ENCODE measurements at places on chromosomes 3 and 15.

- no peak for DNase-seq
These were observed 7.7 kb upstream of the DCP1A start for GRCh38 chr3:53354945-53355498.

- DNase-seq = no peak
These were observed 19.4 kb downstream of the RBP1 start for GRCh38 chr3:139519998-139520737.

- DNase-seq = no peak
These were observed 1.1 kb upstream of the SPTBN5 start for GRCh38 chr15:41894791-41895463.

DNA sequence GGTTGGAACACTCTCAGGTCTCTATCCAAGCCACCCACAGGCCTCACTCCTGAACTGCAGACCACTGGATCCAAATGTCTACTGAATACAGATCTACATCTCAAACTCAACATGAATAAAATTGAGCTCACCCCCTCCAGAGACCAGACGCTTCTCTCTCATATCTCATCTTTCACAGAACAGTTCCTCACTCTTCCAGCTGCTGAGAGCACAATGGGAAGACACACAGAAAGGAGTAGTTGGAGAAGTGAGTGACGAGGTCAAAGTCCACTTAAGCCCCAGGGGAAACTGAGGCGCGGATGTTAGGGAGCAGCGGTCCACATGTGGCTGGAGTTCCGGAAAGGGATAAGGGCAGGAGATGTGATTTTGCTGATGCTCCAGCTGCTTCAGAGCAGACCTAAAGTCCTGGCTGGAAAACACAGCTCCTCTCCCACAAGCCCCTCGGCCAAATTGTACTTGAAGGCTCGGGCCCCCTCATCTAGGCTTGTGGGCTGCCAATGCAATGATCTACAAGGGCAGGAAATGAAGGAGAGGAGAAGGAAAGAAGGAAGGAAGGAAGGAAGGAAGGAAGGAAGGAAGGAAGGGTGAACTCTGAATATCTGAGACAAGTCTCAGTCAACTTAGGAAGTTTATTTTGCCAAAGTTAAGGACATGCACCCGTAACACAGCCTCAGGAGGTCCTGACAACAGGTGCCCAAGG, 211.2 kb upstream of the TLE3 start:
- no peak for DNase-seq

DNA sequence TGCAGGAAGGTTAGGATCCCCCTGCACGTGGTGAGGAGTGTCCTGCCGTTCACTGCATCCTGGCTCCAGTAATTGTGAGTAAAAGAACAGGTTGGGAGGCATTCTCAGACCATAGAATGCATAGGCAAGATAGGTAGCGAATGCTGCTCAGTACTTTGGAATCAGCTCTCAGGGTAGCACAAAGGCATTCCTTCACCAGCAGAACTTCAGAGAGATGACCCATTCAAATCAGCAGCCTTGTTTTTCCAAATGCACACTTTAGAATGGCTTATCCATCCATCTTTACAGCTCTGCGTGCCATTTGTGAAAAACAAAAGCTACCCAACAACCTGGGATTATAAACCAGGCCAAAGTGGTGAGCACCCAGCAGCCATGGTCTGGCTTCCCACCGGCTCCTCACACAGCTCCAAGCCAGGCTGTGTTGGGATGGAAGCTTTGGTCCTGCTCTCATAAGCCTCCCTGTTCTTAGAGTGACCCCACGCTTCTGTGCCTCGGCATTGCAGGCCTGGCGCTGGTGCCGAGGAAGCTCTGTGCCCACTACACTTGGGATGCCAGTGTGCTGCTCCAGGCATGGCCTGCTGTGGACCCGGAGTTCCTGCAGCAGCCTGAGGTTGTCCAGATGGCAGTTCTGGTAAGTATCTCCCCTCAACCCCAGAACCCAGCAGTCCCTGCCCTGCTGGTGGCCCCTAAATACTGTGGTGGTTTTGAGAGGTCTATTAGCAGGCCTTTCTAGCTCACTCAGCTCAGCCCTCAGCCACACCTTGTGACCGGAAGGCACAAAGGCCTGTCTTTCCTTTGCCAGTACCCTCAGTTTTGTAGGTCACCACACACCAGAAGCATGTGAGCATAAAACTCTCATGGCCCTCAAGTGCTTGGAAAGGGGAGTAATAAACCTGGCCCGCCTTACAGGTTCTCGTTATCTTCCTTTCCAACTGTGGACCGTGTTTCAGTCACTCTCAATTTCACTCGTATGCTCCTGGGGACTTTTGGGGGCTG, 52.9 kb upstream of the LIMD1 start:
- DNase-seq = no peak

- DNase-seq = no peak
These were observed 125.8 kb downstream of the ERC2 start for GRCh38 chr3:56342475-56342874.

GRCh38 chr15:69980341-69981059, 117.2 kb downstream of the TLE3 start:
- no peak for DNase-seq

DNA sequence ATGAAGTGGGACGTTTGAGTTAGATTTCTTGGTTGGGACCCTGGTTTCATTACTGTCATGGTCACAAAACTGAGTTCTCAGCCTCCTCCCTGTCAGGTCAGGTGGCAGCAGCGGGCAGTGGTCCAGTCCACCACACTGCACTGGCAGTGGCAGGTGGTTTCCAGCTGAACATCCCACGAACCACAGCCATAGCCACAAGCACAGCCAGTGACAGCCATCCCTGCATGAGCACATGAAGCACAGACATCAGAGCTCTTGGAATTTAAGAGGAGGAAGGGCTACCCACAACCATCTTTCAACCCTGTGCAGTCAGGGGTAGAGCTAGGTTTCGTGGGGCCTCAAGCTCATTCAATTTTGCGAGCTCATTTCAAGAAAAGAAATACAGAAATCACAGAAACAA, 1.5 kb downstream of the RETNLB start:
- DNase-seq = no peak

GRCh38 chr3:133706033-133706432, 40.2 kb upstream of the TF start:
- DNase-seq = no peak

- DNase-seq = no peak
These were observed 27.4 kb upstream of the SLCO2A1 start for GRCh38 chr3:134057006-134057653.

DNA sequence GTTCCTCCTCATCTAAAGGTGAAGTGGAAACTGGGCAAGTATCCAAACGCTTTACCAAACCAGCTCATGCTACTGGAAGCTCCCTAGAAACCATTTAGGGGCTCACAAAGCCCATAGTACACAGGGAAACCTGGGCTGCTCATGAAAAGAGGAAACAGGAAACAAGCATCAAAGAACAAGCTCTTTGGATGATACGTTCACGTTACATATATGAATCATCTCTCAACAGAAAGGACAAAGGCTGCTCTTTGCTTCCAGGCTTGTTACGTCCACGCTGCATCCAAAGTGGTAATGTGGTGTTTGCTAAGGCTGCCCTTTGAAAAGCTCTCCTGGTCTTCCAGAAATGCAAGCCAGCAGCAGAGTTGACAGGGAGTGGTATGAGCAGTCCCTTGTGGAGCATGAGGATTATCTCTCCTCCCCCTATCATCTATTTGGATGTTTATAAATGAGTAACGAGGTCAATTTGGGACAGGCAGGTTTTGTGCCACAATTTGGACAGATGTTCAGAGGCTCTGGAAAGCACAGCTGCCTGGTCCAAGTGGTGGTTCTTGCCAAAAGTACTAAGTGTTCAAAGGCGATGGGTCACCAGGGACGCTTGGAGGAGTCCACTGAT, 98.0 kb upstream of the RORA start:
- DNase-seq = no peak

GRCh38 chr15:87549296-87549695, 707.2 kb downstream of the NTRK3 start:
- DNase-seq = no peak

GRCh38 chr15:48437178-48437577, 105.9 kb downstream of the DUT start:
- DNase-seq = no peak

DNA sequence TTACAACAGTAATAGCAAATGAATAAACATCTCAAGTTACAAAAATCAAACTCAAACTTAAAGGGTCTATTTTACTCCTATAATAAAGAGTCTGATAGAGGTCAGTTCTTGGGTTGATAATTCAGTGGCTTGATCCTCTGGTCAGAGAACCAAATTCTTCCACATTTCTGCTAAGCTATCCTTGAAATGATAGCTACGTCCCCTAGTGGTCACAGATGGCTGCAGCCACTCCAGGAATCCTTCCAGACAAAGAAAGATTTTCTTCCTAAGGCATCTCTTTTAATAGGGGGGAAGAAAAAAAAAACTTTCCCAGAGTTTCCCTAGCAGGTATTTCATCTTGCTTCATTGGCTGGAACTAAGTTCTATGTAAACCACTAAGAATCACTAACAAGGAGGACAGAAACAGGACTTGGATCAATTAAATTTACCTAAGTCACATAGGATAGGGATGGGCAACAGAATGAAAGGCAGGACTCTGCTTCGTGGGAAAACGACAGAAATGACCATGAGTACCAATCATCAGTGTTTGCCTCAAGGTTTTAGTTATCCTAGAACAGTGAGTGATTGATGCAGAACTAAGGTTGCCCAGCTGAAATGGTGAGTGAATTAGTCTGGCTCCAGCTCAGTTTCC, 160.7 kb downstream of the STAC start:
- DNase-seq = no peak

DNA sequence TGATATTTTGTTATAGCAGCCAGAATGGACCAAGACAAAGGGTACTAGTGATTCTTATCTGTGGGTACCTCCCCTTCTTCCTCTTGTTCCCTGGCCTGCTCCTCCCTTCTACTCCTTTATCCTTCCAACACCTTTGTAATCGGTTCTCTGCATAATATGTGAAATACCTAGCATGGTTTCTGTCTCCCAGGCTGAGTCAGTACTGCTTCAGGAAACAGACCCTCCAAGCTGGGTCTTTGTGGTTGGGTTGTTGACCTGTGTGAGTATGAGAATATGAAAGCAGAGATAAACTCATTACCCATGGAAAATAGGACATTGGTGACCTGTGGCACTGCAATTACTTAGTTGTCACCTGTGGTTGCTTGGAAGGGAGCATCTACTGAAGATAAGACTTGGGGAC, 69.3 kb upstream of the KLF13 start:
- DNase-seq = no peak

DNA sequence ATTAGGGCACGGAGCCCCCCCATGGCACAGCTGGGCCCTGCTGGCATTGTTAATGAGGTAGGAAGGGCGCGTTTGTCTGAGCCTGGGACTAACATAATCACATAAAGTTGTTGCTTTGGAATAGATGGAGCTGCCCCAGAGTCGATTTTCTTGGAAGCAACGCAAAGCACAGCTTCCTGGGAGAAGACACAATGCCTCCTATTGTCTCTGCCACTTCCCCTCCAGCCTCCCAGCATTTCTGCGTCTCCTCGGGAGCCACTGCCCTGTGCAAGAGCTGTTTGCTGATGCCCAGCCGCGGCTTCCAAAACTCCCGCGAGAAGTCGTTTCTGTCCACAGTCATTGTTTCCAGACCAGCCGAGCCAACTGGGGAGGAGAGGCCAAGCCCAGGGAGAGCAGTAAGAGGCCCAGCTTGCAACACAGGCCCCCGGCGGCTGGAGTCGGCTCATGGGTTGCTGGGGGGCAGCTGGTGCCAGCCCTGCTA, 18.1 kb upstream of the ALDH1A3 start:
- no peak for DNase-seq

- peak; percentile 56 for DNase-seq
These were observed 4.4 kb upstream of the CXCR6 start for GRCh38 chr3:45938864-45939263.

DNA sequence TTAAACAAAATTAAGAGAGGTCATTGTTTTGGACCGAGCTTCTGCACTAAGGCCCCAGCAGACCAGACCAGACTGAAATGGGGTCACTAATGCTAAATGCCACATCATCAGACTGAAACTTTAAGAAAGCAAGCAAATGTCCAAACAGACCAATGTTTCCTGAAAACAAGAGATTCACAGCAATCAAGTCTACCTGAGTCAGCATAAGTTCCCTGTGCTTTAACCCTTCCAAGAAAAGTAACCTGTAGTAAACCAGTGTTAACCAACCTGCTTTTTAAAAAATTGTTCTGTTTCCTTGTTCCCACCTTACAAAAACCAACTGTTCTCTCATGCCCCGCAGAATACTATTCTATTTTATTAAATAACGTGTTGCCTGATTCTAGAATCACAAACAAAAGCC, 241.1 kb upstream of the GADL1 start:
- DNase-seq = no peak

DNA sequence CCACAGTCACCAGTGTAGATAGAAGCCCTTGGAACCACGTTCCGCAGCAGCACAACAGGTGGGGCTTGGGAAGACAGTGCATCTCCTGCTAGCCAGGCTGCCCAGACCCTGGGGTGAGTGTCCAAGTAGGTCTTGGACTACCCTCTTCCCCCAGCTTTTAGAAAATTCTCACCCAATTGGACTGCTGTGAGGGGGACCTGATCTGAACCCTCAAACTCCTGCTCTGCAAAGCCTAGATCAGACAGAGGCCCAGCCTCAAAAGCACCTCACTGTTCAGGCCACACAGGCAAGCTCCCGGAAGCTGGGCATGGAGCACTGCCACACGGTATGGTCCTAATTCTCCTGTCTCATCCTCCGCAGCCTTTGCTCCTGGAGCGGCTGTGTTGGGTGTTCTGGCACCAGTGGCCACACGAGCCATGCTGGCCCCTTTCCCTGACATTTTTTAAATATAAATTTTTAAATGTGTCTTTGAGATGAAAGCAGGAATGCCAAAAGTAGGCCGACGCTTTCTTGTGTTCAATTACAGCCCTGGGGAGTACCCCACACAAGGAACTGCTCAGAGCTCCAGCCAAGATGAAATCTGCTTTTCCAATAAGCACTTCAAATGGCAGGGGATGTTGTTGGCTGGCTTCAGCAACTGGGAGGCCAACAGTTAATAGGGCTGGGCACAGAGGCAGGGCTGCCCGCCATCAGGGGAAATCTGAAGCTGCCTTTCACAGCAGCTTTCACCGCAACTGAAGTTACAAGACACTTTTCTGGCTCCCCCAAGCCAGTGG, 40.9 kb downstream of the CPN2 start:
- no peak for DNase-seq

GRCh38 chr3:59998058-59998457, 948.2 kb upstream of the CFAP20DC start:
- DNase-seq = no peak

- DNase-seq = no peak
These were observed 177.5 kb downstream of the SUCNR1 start for GRCh38 chr3:152050903-152051302.

- DNase-seq = no peak
These were observed 18.7 kb upstream of the KLF15 start for GRCh38 chr3:126375835-126376331.

GRCh38 chr15:59972241-59972640, 31.9 kb upstream of the FOXB1 start:
- no peak for DNase-seq

GRCh38 chr3:96070678-96071077, 743.7 kb upstream of the EPHA6 start:
- DNase-seq = no peak

GRCh38 chr3:47841786-47842349, 38.9 kb downstream of the DHX30 start:
- DNase-seq = no peak

DNA sequence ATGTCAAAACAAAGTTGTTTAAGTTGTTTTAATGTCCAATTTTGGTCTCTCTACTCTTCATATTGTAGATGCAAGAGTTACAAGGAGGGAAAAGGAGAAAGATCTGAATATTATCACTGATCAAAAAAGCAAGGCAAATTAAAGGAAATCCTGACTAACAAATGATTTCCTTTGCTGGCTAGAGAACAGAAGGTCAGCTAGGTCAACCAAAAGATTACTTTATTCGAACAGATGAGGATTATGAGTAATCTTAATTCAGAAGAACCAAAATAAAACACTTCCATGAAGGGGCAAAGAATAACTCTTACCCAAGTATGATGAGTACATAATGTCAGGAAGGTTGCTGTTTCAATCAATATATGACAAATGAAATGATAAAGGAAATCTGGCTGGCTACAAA, 33.8 kb downstream of the CPNE4 start:
- DNase-seq = no peak

All from NCI-H524 treated with DMSO at 0.1 percent for 48 hours (cell line).